ENCODE measurements at places on chromosomes 2 and 18.

DNA sequence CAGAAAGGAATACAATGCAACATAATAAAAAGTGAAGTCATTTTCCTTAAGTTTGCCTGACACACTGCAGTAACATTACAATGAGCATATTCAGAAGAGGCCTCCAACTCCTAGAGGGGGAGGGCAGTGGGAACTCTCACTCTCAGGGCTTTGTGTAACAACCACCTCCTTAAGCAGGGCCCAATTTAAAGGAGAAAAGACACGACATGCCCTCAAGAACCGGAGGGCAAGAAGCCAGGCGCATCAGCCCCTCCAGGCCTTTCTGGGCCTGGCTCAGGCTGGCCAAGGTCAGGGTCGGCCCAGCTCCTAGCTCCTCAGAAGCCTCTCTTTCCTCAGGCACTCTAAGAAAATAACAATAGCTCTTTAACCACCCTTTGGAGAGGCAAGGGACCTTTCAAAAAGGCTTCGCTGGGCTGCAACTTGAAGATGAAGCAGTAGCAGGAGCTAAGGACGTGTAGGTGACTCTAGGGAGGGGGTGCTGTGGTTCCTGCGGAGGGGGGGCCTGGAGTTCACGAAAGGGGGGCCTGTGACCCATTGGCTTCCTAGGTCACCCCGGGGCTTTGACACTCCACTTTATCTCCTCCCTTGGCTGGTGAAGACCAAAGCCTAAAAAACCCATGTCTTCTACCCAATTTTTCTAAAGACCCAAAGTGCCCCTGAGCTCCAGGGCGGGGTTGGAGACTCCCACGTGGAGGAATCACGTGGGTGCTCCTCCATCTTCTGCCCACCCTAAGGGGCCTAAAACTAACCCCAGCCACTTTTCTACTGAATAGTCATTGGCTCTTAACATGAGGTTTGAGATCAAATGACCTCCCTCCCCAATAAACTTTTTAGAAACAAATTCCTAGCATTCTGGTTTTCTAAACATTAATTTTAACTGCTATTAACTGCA, 13.3 kb downstream of the SERTAD2 start:
- peak; percentile 48 for DNase-seq

DNA sequence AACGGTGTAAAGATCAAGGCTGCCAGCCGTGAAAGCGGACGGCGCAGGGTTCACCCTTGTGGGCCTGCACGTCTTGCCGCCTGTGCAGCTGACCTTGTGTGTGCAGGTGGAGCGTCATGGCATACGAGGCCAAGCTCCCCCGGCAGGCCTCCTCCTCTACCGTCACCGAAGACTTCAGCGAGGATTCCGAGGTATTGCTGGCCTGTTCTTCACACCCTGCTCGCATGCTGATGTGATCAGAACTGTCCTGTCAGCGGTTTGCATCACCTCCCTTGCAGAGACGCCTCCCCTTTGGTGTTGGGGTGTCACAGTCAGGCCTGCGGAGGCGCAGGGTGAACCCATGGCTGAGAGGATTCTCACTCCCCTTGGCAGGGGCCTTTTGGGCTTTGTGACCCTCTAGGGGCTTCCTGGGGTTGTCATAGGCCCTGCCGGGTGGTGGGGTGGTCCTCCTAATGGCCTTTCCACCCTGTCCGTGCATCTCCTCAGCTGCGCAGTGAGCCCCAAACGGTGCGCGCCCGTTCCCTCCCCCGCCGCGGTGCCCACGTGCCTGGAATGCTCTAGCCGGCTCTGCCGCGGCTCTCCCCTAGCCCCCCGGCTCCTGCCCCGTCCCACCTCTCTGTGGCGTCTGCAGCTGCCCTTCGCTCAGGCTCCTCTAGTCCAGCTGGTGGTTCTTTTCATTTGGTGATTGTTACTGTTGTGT, 92.5 kb downstream of the DGKD start:
- DNase-seq, result no peak

- no peak for DNase-seq
These were observed 600.0 kb upstream of the SLC39A10 start for GRCh38 chr2:195057001-195057400.

DNA sequence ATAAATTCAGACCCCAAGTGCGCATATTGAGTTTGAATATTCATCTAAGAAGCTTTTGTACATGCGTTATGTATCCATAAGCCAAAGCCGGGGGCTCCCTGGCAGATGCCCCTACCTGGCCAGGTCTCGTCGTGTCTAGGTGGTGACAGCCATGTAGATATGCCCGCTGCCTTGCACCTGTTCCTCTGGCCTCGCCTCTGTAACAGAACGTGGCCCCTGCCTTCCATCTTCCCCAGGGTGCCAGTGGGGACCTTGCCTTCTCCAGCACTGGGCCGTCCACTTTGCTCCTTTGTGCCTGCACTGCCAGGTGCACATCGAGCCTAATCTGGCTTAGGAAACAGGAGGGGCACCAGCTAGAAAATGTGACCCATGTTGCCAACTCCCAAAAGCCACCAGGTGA, 198.2 kb downstream of the AGAP1 start:
- DNase-seq, result no peak

- DNase-seq, result no peak
These were observed 25.8 kb downstream of the KIF1A start for GRCh38 chr2:240794178-240794721.

- no peak for DNase-seq
These were observed 40.5 kb upstream of the REL start for GRCh38 chr2:60840880-60841279.

GRCh38 chr2:39050109-39050508, 70.7 kb downstream of the SOS1 start:
- peak; percentile 80 for DNase-seq

- DNase-seq, result no peak
These were observed 43.4 kb upstream of the VIT start for GRCh38 chr2:36653155-36653554.

- DNase-seq, result no peak
These were observed 55.4 kb upstream of the NCOA1 start for GRCh38 chr2:24435391-24436316.

DNA sequence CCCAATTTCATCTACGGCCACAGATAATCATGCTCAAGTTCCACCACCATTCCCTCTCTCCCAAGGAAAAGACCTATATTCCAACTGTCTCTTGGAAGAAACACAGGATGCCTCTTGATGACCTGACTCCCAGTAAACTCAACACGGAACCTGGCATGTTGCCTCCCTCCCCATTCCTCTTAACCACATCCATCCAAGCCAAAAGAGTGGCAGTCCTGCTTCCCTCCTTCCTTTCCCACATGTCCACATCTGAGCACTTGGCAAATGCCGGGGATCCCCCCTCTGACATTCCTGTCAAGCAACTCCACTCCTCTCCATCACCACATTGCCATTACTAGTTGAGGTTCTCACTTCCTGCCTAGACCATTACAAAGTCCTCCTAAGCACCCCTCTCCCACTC, 49.4 kb downstream of the PID1 start:
- no peak for DNase-seq

DNA sequence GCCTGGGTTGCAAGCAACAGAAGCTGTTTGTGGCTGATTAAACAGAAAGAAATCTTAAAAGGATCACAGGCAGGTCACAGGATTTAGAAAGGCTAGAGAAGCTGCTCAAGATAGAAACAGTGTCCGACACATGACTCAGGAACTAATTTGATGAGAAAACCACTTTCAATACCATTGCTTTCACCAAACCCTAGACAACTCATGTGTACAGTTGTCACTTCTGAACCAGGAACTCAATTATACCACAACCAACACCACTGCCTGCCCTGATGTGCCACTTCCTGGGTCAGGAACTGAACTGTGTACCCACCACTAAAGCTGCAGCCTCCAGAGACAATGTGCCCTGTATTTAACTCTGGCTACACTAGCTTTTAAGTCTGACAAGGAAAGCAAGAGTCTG, 56.0 kb downstream of the TMEM247 start:
- no peak for DNase-seq

- no peak for DNase-seq
These were observed 122.9 kb downstream of the ZNF521 start for GRCh38 chr18:25229081-25229480.

DNA sequence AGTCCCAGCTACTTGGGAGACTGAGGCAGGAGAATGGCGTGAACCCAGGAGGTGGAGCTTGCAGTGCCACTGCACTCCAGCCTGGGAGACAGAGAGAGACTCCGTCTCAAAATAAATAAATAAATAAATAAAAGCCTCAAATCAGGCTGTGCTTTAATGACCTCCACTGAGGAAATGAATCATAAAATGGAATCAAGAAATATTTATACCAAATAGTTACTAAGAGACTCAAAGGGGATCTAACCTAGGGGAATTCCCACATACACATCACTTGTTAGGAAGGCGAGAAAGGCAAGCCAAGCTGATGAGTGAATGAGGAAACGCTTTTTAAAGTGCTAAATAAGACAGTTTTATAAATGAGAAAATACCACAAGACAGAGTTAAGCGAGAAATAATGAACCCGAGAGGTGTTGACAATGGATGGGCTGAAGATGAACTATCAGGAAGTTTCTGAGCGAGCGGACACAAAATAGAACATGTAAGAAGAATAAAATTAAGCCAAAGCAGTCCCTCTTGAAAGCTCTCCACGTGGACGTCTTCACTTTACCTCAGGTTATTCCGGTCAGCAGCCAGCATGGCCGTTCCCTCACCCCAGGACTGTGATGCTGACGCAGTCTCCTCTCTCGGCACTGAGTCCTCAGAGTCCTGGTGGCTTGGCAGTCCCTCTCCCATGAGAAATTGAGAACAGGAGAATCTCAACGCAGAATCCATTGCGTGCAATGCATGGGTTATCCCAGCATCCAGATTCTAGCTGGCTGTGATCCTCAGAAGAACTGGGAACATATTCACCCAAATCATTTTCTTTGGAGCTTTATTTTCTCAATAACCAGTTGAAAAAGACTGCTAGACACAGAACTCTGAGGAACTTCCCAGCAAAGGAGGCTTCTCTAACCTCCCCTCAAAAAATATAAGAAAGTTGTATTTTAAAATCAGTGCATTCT, 22.3 kb downstream of the PXDN start:
- peak; percentile 96 for DNase-seq

DNA sequence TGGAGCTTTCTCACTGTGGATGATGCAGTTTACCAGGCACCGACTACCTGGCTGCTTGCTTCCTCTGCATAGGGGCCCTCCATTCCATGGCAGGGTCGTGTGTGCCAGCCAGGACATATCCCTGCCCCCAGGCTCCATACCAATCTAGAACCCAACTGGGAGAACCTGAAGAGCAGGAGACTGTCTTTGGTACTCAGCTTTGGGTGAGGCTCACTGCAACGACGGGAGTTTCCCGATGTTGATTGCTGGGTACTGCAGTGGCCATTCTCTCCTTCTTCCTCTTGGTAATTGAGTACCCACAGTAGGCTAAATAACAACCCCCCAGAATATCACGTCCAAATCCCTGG, 133.3 kb upstream of the SERTAD2 start:
- DNase-seq, result no peak

DNA sequence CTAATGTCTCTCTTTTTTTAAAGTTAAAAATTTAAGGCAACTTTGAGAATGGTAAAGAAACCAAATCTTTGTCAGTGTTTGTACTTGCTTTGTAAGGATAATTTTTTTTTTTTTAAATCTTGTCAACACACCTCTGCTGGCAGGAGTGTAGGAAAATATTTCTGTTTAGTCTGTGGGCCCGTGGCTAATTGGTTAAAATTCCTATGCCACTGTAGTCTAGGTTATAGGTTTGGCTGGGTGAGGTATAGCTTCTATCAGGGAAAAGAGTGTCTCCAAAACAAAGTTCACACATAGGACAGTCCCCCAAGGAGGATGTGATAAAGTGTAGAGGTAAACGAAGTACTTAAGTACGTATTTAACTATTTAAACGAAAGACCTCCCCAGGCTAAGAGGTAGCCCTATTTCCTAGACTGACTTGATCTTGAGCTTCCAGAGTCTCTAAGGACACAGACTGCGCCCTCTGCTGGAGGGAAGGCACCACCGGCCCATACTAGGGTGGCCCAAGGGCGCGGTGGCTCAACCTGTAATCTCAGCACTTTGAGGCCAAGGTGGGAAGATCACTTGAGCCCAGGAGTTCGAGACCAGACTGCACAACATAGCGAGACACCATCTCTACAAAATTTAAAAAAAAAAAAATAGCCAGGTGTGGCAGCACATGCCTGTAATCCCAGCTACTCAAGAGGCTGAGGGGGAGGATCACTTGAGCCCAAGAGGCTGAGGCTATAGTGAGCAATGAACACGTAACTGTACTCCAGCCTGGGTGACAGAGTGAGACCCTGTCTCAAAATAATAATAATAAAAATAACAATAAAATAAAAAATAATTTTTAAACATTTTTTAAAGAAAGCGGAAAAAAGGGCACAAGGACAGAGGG, 8.9 kb downstream of the TEX44 start:
- DNase-seq, result peak; percentile 66

DNA sequence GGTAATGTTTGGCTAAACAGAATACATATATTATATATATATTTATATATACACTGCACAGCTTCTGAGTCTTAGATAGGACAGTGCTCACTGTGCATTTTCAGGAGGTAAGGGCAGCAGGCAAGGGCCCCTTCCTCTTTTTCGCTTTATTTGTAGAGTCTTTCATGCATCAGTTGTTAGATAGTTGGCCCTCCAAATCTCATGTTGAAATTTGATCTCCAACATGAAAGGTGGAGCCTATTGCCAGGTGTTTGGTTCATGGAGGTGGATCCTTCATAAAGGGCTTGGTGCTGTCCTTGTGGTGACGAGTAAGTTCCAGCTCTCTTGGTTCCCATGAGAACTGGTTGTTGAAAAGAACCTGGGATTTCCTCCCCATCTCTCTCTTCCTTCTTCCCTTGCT, 48.1 kb downstream of the TSN start:
- DNase-seq, result no peak

GRCh38 chr18:42442656-42443055, 487.6 kb downstream of the PIK3C3 start:
- DNase-seq, result no peak

DNA sequence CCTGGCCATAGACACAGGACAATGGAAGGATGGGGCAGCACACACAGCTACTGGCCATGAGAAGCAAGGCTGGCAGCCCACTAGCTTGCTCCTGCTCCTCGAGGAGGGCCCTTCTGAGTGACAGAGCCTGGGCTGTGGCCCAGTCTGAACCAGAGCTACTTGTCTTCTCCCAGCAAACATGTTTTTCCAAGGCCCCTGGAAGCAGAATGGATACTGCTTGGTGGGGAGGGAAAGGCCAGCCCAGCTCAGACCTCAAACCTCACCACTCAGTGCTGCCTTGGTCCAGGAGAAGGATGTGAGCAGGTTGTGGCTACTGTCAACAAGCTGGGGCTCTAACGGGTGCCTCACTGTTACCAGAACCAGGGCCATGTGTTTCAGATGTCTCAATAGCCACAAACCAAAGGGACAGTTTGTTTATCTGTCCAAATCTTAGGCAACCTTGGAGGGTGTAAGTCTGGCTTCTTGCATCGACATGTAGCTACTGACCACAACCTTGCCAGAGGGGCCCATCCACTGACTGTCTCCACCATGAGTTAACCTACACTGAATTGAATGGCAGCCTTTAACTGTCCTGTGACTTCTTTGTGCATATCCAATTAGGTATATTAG, 98.6 kb downstream of the TGFA start:
- no peak for DNase-seq

GRCh38 chr2:147133286-147133908, 711.4 kb upstream of the ACVR2A start:
- DNase-seq, result no peak

- DNase-seq, result no peak
These were observed 12.2 kb upstream of the DNPEP start for GRCh38 chr2:219399716-219400478.

- no peak for DNase-seq
These were observed 89.5 kb downstream of the PXDN start for GRCh38 chr2:1654696-1655374.

GRCh38 chr18:50297621-50298442, 10.3 kb upstream of the CXXC1 start:
- peak; percentile 56 for DNase-seq

GRCh38 chr18:58491773-58492752, 136.8 kb downstream of the ALPK2 start:
- DNase-seq, result no peak

Measured in bronchial epithelial cell (primary cell).